ENCODE measurements at places on chromosomes 3 and 15. TPM values are rescaled to one million over a fixed set of nuclear protein-coding genes. Genes with fewer than 3 reads are reported as not detected.
A peak's percentile ranks its signal among the peaks of the same experiment; 100 is the strongest.

DNA sequence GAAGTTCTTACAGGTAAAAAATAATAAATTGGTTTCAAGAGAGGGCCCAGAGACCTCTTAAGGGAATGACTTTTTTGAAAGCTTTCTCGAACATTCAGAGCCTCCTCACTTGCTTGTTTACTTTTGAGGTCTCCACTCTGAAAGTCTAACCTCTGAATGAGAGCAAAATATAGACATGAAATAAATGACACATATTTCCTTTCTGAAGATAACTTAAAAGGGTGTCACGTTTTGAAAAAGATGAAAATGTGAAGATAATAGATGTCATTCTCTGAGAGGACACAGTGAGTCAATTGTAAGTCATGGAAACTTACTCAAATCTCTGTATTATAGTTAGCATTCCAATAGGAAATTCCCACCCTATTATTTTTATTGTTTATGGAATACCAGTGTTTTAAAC, 44.6 kb downstream of the HACD2 start:
- DNase-seq, result no peak

GRCh38 chr15:29454506-29454905, 184.9 kb upstream of the NSMCE3 start:
- DNase-seq, result no peak

DNA sequence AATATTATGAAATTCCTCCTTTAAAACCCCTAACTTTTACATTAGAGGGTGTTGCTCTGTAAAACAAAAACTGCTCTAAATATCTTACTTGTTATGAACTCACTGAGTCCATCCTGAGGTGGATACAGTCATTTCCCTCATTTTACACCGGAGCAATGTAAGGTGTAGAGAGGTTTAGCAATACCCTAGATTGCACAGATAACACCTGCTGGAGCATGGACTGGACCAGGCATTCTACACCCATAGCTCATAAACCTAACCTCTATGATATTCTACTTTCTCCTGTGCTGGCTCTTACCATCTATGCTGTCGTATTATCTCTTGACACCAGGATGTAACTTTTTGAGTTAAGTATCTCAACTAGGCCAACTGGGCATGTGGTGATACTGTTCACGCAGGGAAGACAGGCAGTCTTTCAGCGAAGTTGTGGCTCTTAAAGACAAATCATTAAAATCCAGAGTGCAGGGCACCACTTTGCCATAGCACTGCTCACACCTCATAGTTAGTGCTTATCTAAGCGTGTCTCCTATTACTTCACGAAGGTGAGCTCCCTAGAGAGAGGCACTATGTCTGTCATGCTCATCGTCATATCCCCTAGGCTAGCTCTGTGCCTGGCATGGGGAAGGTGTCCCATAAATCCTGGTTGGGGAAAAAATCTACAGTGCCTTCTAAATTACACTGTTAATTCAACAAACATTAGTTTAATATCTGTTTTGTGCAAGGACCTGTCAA, 100.1 kb upstream of the SLC2A2 start:
- no peak for DNase-seq

- no peak for DNase-seq
These were observed 1.0 kb upstream of the CD200R1L start for GRCh38 chr3:112847692-112848091.

DNA sequence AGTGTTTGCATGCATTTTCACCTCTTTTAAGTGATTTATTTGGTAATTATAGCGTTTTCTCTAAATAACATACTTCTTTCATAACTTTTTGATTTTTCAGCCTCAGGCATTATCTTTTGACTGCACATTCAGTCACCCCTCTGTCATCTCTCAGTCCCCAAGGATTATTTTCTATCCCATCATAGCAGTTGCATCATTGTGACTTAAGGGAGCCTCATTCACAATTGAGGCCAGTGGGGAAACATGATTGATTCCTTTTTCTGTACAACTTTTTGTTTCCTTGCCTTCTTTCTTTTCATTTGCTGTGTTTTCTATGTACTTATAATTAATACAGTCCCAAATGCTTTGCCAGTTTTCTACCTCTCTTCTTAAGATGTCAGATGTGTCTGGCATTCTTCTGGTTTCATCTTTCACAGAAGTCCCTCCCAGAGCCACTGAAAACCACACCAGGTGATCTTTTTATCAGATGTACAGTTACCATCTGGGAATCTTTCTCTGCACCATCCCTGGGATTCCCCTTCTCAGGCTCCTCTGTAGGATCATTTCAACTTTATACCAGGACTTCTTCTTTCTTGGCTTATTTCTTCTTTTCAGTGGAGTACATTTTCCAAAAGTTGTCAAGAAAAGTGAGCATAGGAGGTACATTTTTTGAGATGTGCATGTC, 151.4 kb downstream of the RAP2B start:
- peak; percentile 52 for DNase-seq

Gene MYL3
- total RNA-seq, result not detected
